ENCODE measurements at places on chromosomes 13 and 19. TPM values are rescaled to one million over a fixed set of nuclear protein-coding genes. Genes with fewer than 3 reads are reported as not detected.
A peak's percentile ranks its signal among the peaks of the same experiment; 100 is the strongest.

DNA sequence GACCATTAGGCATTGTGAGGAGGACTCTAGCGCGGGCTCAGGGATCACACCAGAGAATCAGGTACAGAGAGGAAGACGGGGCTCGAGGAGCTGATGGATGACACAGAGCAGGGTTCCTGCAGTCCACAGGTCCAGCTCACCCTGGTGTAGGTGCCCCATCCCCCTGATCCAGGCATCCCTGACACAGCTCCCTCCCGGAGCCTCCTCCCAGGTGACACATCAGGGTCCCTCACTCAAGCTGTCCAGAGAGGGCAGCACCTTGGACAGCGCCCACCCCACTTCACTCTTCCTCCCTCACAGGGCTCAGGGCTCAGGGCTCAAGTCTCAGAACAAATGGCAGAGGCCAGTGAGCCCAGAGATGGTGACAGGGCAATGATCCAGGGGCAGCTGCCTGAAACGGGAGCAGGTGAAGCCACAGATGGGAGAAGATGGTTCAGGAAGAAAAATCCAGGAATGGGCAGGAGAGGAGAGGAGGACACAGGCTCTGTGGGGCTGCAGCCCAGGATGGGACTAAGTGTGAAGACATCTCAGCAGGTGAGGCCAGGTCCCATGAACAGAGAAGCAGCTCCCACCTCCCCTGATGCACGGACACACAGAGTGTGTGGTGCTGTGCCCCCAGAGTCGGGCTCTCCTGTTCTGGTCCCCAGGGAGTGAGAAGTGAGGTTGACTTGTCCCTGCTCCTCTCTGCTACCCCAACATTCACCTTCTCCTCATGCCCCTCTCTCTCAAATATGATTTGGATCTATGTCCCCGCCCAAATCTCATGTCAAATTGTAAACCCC lies 2.8 kb upstream of the CEACAM5 start:
- no peaks in the 10 kb centered on the region for H3K27me3 ChIP-seq
- no peaks in the 10 kb centered on the region for H3K4me1 ChIP-seq
- no peaks in the 10 kb centered on the region for H3K36me3 ChIP-seq
- H3K27ac ChIP-seq: no peak overlapping the region
- DNase-seq: no peak

The ATCAY gene
- 0.25 TPM for total RNA-seq

The PLPPR3 gene
- 70.8 TPM for total RNA-seq

DNA sequence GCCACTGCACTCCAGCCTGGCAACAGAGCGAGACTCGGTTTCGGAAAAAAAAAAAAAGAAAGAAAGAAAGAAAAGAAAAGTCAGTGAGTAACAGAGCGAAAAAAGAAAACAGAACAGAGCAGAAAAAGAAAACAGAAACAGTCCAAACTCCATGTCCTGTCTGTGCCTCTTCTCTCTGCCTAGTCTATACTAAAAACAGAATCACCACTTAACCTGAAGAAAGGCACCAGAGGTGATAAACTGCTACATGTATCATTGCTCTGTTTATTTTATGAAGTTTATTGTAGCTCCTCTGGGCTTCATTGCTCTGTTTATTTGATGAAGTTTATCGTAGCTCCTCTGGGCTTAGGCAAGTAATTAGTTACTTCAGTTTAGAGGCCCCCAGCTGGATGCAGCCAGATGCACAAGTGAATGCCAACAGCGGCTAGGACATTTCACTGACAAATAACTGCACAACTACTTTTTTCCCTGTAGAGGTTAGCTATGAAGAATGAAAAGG lies 39.2 kb downstream of the TBC1D4 start:
- no peak overlapping the region for H3K4me3 ChIP-seq
- peaks cover 22% of the 10 kb centered on the region for H3K4me1 ChIP-seq
- no peak for DNase-seq
- H3K36me3 ChIP-seq: no peaks in the 10 kb centered on the region
- H3K27ac ChIP-seq: peak overlapping the region; percentile 53

- H3K27me3 ChIP-seq: no peaks in the 10 kb centered on the region
- peaks cover 41% of the 10 kb centered on the region for H3K4me1 ChIP-seq
- peak within 1 kb of the TSS; percentile 99 for H3K27ac ChIP-seq
- no peaks in the 10 kb centered on the region for H3K36me3 ChIP-seq
- peak; percentile 84 for DNase-seq
These were observed at the start of gene STK24 for GRCh38 chr13:98576963-98577835. Gene STK24 (minus strand): TSS chr13:98577107. CDS start chr13:98576786, 321 bp downstream.

GRCh38 chr19:38708413-38709024 lies 35.8 kb downstream of the CAPN12 start:
- H3K4me3 ChIP-seq: no peak overlapping the region
- no peaks in the 10 kb centered on the region for H3K4me1 ChIP-seq
- H3K27ac ChIP-seq: no peak overlapping the region
- DNase-seq: no peak

GRCh38 chr19:47427241-47428176 lies 8.2 kb upstream of the MEIS3 start:
- H3K36me3 ChIP-seq: no peaks in the 10 kb centered on the region
- DNase-seq: peak; percentile 85
- H3K4me1 ChIP-seq: no peaks in the 10 kb centered on the region

DNA sequence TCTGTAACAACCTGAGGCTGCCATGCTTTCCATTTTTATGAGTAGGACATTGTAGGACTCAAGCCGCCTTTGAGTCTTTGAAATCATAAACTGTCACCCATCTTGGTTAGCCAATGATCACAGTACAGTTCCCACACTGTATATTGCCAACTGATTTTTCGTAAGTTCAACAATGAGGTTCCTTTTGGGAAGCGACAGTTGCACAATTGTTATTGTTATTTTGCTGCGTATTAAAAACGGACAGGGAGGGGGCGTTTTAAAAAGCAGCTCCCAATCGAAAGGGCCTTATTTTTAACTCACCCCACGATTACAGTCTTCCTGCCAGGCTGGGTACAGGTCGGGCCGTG lies 601 bp downstream of the SLC46A3 start:
- peak overlapping the region; percentile 64 for H3K4me3 ChIP-seq
- H3K27me3 ChIP-seq: no peaks in the 10 kb centered on the region
- no peak for DNase-seq
- H3K27ac ChIP-seq: peak overlapping the region; percentile 74
- H3K36me3 ChIP-seq: no peaks in the 10 kb centered on the region

DNA sequence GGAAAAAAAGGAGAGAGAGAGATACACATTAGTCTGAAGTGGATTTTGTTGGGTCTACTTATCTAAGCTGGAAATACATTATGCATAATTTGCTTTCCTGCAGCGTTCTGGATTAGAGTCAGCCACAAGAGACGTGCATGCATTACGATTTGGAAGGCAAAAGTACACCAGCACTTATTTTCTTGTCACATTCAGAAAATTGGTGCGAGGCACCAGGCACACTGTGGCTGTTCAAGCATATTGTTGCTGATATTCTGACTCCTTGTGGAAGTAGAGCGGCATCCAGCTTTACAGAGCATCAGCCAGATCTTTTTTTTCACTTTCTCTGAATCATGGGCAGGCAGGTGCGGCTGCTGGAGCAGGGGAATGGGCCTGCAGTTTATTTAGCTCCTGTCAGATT lies 905.6 kb upstream of the SPRY2 start:
- H3K4me1 ChIP-seq: no peaks in the 10 kb centered on the region
- H3K27me3 ChIP-seq: no peaks in the 10 kb centered on the region
- no peak for DNase-seq
- no peak overlapping the region for H3K4me3 ChIP-seq
- H3K27ac ChIP-seq: no peak overlapping the region

The FGF22 gene
- not detected for total RNA-seq

GRCh38 chr13:95137096-95137495 lies 164.2 kb downstream of the ABCC4 start:
- no peaks in the 10 kb centered on the region for H3K27me3 ChIP-seq
- H3K4me1 ChIP-seq: no peaks in the 10 kb centered on the region
- no peaks in the 10 kb centered on the region for H3K36me3 ChIP-seq
- no peak overlapping the region for H3K4me3 ChIP-seq
- DNase-seq: no peak

DNA sequence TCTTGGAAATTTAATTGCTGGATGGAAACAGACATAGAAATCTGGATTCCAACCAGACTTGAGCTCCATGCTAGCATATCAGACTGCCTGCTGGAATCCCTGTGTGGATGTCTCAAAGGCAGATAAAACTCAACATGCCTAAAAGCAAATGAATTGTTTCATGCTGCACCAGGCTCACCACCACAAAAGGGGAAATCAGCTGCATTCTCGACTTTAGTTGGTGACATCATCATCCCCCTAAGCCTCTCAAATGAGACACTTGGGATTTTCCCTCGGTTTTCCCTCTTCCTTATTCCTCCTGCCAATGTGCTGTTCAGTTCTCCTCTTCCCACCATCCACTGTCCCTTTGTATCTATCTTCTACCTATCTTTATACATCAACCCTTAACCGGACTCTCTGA lies 134.3 kb downstream of the ZDHHC20 start:
- H3K36me3 ChIP-seq: no peaks in the 10 kb centered on the region
- no peak overlapping the region for H3K4me3 ChIP-seq
- no peaks in the 10 kb centered on the region for H3K4me1 ChIP-seq

GRCh38 chr13:36059321-36059720 lies 71.9 kb downstream of the DCLK1 start:
- no peak for DNase-seq
- no peak overlapping the region for H3K4me3 ChIP-seq
- H3K4me1 ChIP-seq: no peaks in the 10 kb centered on the region
- no peaks in the 10 kb centered on the region for H3K27me3 ChIP-seq

GRCh38 chr13:33911521-33911920 lies 93.6 kb downstream of the RFC3 start:
- no peak overlapping the region for H3K27ac ChIP-seq
- no peaks in the 10 kb centered on the region for H3K4me1 ChIP-seq

GRCh38 chr19:48698046-48698445 lies 2.3 kb downstream of the FUT2 start:
- H3K27ac ChIP-seq: no peak overlapping the region
- H3K4me3 ChIP-seq: no peak overlapping the region
- H3K36me3 ChIP-seq: no peaks in the 10 kb centered on the region
- H3K4me1 ChIP-seq: no peaks in the 10 kb centered on the region

- DNase-seq: no peak
- H3K36me3 ChIP-seq: no peaks in the 10 kb centered on the region
These were observed 66.7 kb downstream of the FOXO1 start for GRCh38 chr13:40599747-40600146.

DNA sequence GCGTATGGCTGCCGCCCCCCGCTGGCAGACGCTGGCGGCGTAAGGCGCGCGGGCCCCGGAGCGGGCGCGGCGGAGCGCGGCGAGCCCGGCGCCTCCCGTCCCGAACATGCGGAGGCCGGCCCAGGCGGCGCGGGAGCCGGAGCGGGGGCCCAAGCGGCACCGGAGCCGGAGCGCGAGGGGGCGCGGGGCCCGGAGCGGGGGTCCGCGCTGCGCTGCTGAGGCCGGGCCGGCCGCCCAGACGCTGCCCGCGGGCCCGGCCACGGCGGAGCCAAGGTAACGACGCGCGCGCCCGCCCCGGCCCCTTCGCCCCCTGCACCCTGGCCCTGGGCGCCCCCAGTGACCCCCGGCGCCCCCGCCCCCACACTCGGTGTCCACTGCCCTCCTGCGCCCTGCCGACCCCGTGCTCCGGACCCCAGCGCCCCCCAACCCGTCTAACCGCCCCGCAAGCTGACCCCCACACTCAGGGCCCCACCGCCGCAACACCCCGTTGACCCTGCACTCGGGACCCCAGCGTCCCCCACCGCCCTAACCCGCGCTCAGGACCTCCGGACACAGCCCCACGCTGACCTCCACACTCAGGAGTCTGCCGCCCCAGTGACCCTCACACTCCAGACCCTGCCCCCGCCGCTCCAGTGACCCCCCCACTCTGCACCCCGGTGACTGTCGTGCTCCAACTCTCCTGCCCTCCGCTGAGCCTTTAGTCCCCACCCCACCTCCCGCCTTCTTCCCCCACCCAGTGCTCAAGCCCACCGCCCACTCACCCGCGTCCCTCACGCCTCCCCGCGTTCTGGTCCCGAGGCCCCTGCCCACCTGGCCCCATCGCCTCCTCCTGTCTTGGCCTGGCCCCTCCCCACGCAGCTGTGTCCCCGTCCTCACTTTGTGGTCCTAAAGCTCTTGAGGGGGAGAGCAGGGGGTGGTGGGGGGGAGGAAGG lies at the start of gene CSNK1G2:
CSNK1G2 (plus strand) TSS at position 27 of the 932 bp plus-strand sequence. CDS start 28,601 bp downstream, outside the sequence.
- DNase-seq: no peak
- no peaks in the 10 kb centered on the region for H3K27me3 ChIP-seq
- H3K4me3 ChIP-seq: peak within 1 kb of the TSS; percentile 96
- H3K27ac ChIP-seq: peak within 1 kb of the TSS; percentile 92
- no peaks in the 10 kb centered on the region for H3K36me3 ChIP-seq
- H3K4me1 ChIP-seq: peaks cover 14% of the 10 kb centered on the region

The PROZ gene
- not detected for total RNA-seq

The STOML3 gene
- total RNA-seq: not detected

GRCh38 chr13:49464621-49465325 lies 20.7 kb downstream of the SETDB2 start:
- no peak overlapping the region for H3K4me3 ChIP-seq
- peaks cover 39% of the 10 kb centered on the region for H3K36me3 ChIP-seq
- H3K27ac ChIP-seq: no peak overlapping the region
- no peaks in the 10 kb centered on the region for H3K4me1 ChIP-seq
- no peak for DNase-seq

DNA sequence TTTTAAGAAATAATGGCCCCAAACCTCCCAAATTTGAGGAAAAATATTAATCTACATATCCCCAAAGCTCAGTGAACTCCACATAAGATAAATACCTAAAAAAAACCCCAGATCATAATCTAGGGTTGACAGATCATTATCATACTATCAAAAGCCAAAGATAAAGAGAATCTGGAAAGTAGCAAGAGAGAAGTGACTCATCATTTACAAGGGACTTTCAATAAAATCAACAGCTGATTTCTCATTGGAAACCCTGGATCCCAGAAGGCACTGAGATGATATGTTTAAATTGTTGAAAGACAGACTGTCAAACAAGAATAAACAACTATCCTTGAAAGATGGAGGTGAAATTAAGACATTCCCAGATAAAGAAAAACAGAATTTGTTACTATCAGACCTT lies 199.3 kb downstream of the KCNRG start:
- H3K36me3 ChIP-seq: no peaks in the 10 kb centered on the region
- H3K27me3 ChIP-seq: no peaks in the 10 kb centered on the region
- H3K4me3 ChIP-seq: no peak overlapping the region
- no peak overlapping the region for H3K27ac ChIP-seq
- H3K4me1 ChIP-seq: no peaks in the 10 kb centered on the region

DNA sequence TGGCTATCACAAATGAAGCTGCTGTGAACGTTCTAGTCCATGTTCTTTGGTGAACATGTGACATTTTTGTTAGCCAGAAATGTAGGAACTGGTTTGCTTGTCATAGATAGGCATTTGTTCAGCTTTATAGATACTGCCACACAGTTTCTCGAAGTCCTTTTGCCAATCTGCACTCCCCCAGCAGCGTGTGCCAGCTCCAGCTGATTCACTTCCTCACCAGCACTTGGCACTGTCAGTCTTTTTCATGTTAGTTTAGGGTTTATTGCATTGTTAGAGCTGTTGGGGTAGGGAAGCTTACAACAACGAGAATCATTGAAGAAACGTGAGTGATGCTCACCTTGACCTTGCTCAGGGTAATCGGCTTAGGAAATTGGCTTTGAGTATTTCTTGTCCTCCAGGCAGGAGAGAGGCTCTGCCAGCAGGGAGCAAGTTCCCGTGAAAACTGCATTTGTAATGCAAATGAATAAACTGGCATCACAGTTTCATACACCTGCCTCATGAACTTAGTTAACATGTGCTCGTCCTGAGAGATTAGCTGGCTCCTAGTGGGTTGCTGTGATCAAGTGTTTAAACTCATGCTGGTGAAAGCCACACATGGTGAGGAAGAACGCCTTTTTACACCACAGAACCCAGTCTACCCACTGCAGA lies 83.9 kb downstream of the ING1 start:
- H3K4me1 ChIP-seq: no peaks in the 10 kb centered on the region
- H3K36me3 ChIP-seq: no peaks in the 10 kb centered on the region
- H3K27ac ChIP-seq: no peak overlapping the region
- H3K27me3 ChIP-seq: peaks cover 22% of the 10 kb centered on the region
- DNase-seq: peak; percentile 30

- H3K36me3 ChIP-seq: no peaks in the 10 kb centered on the region
- DNase-seq: no peak
- H3K27me3 ChIP-seq: no peaks in the 10 kb centered on the region
- H3K4me3 ChIP-seq: no peak overlapping the region
These were observed 53.1 kb downstream of the FOXO1 start for GRCh38 chr13:40613192-40613818.

Data from cardiac muscle cell (in vitro differentiated cells and primary cell).